AG20443 (cell line): ENCODE measurements at places on chromosomes 12 and 14.

- DNase-seq, result peak; percentile 44
Observed at GRCh38 chr12:98532687-98533304, 17.4 kb downstream of the TMPO start.

DNA sequence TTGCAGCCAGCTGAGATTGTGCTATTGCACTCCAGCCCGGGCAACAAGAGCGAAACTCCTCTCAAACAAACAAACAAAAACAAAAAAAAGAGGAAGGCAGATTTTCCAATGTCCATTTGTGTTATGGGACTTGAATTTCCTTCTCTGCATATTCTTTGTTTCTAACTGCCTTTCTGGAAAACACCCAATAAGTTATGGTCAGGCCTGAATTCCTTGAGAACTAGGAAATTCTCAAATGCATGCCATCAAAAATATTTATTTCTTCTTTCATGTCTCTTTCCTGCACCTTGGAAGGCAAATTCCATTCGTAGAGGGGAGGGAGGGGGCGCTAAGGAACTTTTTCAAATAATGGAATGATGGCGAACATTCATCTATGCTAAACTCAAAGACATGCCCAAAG, 117.6 kb upstream of the TMCC3 start:
- DNase-seq, result no peak

DNA sequence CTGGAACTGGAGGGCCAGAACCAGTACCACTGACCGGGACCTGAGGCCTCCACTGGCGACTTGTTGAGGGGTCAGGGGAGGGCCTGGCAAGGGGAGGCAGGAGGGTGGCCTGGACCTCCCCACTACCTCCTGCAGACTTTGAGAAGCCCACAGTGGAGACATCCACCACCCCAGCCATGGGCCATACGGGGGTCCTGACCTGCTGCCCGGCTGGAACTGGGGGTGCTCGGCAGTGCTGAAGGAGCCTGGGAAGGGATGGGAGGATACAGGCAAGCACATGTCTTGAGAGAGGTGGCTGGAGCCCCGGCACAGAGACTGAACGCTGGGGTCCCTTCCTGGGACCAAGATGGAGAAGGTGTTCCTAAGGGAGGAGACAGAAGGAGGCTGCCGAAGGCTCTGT, 14.3 kb downstream of the NGB start:
- DNase-seq, result no peak

GRCh38 chr12:104485651-104486362, 29.1 kb downstream of the CHST11 start:
- no peak for DNase-seq

DNA sequence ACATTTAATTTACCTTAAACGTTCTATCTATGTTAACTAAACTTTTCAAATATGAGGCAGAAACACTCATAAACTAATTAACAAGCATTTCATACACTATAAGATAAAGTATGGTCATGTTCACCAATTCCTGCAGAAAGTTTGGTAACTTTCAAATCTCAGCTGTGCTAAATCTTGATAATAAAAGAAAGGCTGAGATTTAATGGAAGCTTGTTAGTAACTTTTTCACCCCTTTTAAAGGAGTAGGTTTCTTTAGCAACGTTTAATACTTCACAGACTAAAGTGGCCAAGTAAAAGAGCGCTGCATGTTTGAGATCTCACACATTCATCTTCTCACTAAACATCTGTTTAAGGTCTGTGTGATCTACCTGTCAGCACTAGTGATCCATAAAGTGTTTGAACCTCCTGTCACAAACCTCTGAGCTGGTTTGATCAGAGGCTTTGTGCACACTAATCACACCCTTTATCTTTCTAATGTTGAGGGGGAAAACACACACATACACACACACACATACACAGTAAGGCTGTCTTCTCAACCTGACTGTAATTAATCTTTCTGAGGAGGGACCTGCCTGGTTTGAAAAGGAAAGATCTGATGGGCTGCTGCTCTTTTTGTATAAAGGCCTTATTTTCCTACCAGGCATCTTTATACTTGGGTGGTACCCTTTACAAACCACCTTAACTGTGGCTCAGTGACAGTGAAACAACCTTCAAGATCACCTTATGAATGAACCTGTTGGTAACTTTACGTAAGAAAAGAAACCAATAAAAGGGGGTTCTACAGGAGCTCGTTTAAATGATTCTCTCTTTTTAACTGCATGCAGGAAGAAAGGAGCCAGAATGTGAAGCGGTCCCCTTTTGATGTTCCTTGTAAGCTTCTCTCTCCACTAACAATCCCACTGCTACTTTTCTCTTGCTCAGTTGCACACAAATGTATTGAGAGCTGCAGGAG, 244.2 kb downstream of the SOX5 start:
- no peak for DNase-seq

- no peak for DNase-seq
Observed at GRCh38 chr14:76672123-76672522, 89.1 kb upstream of the VASH1 start.

DNA sequence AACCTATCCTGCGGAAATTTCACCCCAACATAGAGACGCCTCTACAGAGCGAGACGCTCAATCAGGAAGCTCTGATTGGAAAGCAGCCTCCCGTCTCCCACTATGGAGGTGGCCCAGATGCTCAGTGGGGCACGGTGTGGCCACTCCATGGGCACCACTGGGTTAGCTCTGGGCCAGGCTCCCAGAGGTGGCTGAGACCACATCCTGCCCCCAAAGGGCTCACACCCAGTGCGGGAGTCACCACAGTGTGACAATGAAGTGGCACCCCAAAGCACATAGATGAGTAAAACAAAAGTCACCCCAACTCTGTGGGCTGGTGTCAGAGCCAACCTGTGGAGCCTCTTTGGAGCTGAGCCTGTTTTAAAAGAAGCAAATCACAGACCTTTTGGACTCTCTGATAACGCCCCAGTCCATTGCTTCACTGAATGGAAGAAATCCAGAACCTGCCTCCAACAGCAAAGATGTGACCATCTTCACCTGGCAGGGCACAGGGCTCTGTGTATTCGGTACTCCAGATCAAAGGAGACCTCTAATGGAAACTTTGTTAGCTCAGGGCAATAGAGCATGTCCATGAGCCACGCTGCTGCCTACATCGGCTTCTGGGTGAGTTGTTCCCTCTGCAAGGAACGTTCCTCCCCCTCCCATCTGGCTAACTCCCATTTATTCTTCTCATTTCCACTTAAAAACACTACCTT, 19.6 kb downstream of the CLMN start:
- DNase-seq, result no peak

DNA sequence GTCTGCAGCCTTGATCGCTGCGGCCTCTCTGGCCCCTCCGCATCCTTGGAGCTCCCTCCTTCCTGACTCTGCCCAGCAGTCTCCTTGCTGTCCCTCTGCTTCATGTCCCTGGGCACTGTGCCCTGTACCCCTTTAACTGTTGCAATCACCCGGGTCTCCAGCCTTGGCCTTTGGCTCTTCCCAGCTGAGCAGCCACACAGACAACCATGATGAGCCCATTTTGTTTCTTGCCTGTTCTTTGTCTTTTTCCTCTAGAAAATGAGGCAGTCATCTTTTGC, 40.6 kb upstream of the MEG3 start:
- no peak for DNase-seq

DNA sequence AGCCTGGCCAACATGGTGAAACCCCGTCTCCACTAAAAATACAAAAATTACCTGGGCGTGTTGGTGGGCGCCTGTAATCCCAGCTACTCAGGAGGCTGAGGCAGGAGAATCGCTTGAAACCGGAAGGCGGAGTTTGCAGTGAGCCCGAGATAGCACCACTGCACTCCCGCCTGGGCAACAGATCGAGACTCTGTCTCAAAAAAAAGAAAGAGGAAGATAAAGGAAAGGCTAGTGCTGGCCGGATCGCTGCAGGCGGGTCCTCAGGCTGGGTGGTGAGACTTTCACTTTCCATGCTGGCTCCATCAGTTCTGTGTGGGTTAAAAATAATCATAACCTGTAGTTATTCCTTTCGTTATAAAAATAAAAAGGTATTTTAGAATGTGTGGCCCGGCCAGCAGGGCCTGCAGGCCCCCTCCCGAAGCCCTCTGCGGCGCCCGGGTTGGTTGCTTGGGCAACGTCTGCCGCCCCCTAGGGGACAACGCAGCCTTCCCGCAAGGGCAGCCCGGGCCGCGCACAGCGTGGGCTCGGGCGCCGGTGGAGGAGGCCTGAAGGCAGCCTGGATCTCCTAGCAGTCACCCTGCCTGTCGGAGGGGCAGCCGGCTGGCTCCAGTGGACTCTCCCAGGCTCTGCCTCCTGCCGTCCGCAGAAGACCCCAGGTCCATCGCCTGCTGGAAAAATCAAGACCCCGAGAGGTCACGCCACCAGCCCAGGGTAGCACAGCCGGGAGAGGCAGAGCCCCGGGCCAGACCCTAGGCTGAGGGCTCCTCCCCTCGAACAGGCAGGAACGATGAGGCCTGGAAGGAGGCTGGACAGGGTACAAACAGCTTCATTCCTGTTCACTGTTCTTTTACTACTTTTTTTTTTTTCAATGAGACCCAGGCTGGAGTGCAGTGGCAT, 5.0 kb upstream of the SLC25A47 start:
- DNase-seq, result peak; percentile 93

- DNase-seq, result no peak
Observed at GRCh38 chr12:64411427-64411826, 7.2 kb downstream of the XPOT start.

DNA sequence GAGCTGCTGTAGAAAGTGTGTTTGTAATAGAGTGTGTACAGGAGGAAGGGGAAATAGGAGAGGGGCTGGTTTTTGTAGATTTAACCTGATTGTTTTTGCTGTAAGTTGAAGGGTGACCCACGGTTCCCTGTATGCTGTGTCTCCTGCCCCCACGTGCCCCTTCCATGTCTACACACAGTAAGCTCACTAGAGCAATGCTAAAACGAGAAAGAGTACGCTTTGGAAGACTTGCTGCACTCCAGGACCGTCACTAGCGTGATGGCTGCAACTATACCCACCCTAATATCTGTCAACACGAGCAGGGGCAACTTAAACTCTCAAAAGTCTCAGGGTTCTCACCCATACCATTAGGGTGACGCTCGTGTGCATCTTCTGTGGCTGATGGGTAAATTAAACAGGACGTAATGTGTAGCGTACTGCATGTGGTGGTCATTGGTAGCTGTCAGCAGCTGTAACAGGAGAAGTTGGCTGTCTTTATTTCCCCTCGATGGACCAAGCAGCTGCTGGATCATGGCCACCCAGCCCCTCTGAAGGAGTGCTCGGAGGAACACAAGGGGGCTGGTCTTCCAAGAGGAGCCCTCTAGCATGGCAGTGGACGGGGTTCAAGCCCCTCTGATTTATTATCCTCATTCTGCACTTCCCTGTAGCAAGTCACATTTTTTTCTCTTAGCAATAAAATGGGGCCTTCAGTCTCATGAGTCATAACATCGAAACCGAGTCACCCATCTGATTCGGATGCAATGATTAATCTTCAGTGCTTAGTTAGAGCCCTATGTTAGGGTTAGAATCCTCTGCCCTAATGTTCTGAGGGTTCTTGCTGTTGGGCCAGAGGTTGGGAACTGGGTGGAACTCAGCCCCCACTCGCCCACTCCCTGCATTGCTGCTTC, 14.0 kb downstream of the CCND2 start:
- no peak for DNase-seq

DNA sequence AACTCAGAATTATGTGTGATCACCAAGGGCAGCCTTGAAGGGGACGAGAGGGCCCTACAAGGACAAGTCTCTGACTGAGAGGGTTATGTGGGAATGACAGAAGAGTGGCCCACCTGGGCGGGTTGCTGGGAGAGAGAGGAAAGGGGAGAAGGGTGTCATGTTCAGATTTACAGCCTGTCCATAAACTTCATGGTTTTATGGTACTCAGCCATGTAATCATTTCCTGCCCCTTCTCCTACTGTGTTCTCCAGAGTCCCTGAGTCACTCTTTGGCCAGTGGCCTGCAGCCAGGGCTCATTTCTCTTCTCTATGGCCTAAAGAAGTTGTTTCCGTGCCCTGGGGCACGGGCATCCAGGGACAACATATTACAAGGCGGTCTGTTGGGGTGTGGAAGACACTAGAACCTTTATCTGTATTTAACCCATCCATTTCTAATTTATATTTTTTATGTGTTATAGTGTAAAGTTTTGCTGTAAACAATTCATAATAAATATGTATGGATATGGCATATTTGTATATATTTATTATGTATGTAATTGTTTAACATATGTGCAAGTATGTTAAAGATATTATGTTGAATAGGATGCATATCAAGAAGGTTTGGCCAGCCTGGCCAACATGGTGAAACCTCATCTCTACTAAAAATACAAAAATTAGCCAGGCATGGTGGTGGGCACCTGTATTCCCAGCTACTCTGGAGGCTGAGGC, 26.9 kb downstream of the DDX47 start:
- DNase-seq, result peak; percentile 90

DNA sequence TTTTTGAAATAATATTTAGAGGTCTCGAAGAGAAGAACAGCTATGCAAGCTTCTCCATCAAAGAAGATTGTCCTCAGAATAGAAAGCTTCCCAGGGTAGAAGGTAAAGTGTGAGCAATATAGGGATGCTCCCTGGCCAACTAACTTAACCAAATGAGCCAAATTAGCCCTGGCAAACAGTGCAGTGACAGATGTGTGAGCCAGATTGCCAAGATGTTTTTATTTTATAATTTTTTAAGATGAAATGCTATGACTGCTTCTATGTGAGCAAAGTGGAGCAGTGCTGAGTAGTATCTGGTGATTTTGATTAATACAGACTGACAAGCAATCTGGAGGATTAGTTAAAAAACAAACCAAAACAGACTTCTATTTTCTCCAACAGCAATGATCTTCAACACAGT, 202.1 kb downstream of the NOVA1 start:
- no peak for DNase-seq

- peak; percentile 48 for DNase-seq
Observed at GRCh38 chr14:70934502-70935134, 27.4 kb downstream of the PCNX1 start.

- DNase-seq, result no peak
Observed at GRCh38 chr12:129776977-129777667, 126.7 kb downstream of the TMEM132D start.

GRCh38 chr12:64998371-64999147, 122.5 kb downstream of the WIF1 start:
- DNase-seq, result no peak

DNA sequence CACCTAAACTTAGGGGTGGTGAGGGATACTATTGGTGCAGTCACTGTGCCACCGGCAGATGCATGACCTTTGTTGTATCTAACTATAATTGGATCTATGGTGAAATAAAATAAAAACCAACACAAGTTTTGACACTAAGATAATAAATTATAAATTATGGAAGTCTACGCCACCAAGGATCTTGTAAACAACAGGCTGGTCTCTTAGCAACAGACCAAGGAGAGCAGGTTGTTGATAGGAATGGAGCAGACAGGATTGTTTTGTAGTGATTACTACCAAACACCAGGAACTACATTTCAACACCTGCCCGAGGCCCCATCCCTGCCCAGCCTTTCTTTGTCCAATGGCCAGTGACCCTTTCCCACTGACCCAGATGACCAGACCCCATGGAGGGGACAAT, 1178.0 kb downstream of the VRK1 start:
- no peak for DNase-seq

- no peak for DNase-seq
Observed at GRCh38 chr12:96314723-96315122, 85.5 kb downstream of the CDK17 start.
